ENCODE measurements at places on chromosomes 16 and 17. TPM values are rescaled to one million over a fixed set of nuclear protein-coding genes. Genes with fewer than 3 reads are reported as not detected.

Gene ODAD4
- 4.4 TPM for polyA plus RNA-seq

Gene DNASE1L2
- polyA plus RNA-seq, result 0.27 TPM

Gene PSMC3IP
- 19.1 TPM for polyA plus RNA-seq

Gene CDK5R1
- polyA plus RNA-seq, result 4.9 TPM

Gene SLC47A1
- 2.6 TPM for polyA plus RNA-seq

DNA sequence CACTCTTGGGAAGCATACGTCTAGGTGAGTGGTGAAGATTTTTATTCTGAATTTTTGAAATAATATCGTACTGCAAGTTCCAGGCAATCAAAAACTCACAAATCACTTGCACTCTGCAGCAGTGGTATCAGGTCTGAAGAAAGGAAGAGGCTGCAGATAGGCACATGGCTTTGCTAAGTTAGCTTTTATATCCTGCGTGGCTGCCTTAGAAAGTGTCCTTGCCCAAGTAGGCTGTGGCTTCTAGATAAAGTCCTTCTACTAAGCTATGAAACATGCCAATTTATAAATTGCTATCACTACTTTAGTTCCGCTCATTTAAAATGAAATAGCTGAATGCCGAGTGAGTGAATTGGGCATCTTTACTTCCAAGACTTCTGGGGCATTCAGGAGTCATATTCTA lies 17.9 kb downstream of the WWOX start:
- DNase-seq, result no peak

GRCh38 chr17:31452101-31452500 lies 60.6 kb downstream of the RAB11FIP4 start:
- DNase-seq, result no peak

DNA sequence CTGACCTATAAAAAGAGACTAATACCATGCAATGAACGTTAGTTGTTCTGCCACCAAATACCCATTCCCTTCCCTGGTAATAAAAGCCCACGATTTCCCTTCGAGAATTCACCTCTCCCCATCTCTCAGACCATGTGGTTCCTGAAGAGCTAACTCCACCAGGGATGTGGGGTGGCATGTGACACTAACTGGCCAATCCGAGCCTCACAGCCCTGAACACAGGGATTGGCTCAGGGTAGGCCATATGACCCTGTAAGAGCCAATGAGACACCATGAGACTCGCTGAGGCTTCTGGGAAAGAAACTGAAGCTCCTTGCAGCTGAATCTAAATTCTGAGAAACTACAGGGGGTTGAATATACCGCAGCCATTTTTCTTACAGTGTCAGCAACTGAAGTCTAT lies 21.1 kb downstream of the HELZ start:
- DNase-seq, result no peak

DNA sequence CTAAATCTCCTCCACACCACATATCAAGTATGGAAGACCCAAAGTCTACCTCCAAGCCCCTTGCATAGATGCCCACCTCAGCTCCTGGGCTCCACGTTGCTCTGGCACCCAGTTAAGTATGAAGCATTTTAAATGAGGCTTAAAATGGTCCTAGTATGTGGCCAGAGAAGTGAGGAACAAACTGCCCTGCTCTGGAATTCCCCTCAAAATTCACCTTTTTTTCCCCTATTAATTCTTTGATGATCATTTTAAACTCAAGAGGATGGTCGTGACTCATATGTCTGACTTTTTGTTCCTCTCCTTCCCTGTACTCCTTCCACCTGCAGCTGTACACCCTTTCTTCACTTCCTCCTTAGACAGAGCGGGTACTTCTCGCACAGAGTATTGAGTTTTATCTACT lies 234.5 kb upstream of the MYOCD start:
- no peak for DNase-seq

GRCh38 chr17:28078341-28079229 lies 36.1 kb downstream of the NLK start:
- no peak for DNase-seq

GRCh38 chr17:13024526-13025257 lies 6.9 kb upstream of the ELAC2 start:
- no peak for DNase-seq

GRCh38 chr17:44533533-44534246 lies 23.6 kb upstream of the FZD2 start:
- DNase-seq, result peak; percentile 88

GRCh38 chr17:58413684-58414083 lies 3.6 kb downstream of the RNF43 start:
- DNase-seq, result no peak

GRCh38 chr16:64791756-64792155 lies 330.1 kb downstream of the CDH11 start:
- no peak for DNase-seq

- DNase-seq, result no peak
These were observed 12.7 kb downstream of the HSD17B2 start for GRCh38 chr16:82047787-82048186.

DNA sequence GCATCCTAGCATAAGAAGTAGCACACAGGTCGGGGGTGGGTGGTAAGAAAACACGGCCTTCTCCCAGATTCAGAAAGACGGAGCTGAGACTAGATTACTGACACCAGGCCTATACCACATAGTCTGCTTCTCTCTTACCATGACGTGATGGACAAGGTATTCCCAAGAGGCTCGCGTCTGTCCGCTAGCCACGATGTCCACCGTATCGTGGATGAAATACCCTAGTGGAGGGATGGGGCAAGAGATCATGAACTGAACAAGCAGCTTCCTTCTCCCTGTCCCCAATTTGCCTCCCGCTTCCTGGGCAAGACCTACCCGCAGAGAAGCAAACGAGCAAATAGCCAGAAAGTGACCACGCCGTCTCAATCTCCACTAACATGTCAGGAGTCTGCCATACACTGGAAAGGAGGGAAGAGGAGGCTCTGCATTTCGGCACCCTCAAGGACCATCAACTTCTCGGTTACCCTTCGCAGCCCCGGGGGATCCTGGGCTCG lies 820 bp downstream of the TLCD1 start:
- DNase-seq, result no peak

- no peak for DNase-seq
These were observed 306.2 kb downstream of the CEP112 start for GRCh38 chr17:65885541-65886312.

DNA sequence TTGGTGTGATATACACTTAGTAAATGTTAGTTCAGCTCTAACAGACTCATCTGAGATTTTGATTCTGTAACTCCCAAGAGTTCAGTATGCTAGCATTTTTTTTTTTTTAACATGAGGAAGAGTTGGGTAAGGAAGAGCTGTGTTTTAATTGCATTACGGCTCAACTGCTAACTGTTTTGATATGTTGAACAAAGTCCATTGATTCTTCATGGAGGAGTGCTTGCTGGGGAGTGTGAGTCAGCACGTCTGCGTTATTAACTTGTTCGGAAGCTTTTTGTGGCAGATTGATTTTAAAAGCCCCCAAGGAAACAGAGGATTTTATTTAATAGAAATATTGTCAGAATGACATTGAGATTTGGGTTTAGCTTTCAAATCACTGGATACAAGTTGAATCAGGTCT lies 45.8 kb downstream of the PITPNC1 start:
- no peak for DNase-seq
